ENCODE measurements at places on chromosomes 5 and 9.

DNA sequence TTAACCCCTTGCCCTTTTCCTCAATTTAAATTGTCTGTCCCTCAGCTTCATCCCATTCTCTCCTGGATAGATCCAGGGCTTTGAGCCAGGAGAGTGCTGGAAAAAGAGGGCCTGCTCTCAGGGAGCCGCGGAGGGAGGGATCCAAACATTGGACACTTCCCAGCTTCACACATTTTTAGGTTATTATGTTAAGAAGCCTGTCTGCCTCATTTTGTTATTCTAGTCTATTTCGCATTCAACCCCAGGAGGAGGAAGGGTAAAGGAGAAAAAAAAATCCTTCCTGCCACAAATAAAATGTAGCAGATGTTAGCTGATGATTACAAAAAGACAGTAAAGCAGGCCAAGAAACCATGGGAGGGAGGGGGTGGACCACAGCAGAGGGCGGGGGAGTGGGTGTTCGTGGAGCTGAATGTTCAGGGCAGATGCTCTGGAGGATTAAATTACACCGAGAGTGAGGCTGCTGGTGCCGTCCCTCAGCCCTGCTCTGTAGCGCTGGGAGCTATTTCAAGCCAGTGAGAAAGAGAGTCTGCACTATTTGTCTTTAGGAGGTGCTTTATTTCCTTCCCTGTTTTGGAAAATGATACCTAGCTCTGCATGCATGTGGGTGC, 60.6 kb upstream of the ZFR start:
- no peak for DNase-seq

DNA sequence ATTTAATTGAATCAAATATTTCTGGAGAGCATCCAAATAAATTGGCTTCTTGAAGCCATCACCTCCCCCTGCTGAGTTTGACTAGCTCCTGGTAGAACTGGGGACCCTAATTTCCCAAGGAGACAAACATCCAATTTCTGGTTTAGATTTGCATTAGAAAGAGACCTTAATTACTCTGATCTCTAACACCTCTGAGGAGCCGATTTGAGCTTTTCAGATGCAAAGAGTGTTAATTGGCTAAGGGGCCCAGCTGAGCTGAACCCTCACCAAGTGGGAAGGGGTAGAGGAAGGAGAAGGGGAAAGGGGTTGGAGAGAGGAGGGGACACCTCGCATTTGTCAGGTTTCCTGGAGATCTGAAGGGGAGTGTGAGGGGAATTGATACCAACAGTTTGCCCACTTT, 145.4 kb upstream of the SHB start:
- DNase-seq: no peak

- no peak for DNase-seq
Observed at GRCh38 chr5:177495243-177496060, 2.0 kb downstream of the PDLIM7 start.

GRCh38 chr5:170404398-170404797, 15.2 kb upstream of the KCNMB1 start:
- no peak for DNase-seq
